ENCODE measurements at places on chromosomes 2 and 18.

- DNase-seq: no peak
These were observed 112.1 kb downstream of the NCKAP5 start for GRCh38 chr2:133456156-133456555.

DNA sequence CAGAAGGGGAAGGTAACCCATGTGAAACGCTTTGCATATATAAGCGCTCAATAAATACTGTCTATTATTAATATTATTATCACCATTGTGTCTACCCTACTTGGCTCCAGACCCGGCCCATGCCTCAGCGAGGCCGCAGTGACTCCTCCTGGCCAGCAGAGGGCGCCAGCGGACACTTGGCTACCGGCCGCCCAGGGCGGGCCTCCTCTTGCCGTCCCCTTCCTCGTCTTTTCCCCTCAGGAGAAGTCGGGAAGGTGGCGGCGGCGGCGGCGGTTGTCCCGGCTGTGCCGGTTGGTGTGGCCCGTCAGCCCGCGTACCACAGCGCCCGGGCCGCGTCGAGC lies at the start of gene AGFG1:
Gene AGFG1 (plus strand): TSS at position 233 of the 341 bp plus-strand sequence. CDS start 266 bp downstream, outside the sequence.
- no peak for DNase-seq

DNA sequence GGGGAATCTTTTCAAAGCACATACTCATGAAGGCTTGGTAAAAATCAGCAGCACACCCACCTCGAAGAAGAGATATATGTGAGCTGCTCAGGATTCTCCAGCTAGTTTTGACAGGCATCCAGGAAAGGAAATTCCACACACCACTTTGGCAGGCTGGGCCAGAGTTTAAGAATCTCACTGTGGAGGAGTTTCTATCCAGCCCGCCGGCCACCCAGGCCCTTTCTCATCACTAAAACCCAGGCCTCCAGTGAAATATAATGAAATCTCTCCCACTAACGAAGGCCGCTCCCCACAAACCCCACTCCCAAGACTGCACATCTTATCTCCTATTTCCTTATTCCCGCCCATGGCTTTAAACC lies 202.0 kb downstream of the GLI2 start:
- no peak for DNase-seq

DNA sequence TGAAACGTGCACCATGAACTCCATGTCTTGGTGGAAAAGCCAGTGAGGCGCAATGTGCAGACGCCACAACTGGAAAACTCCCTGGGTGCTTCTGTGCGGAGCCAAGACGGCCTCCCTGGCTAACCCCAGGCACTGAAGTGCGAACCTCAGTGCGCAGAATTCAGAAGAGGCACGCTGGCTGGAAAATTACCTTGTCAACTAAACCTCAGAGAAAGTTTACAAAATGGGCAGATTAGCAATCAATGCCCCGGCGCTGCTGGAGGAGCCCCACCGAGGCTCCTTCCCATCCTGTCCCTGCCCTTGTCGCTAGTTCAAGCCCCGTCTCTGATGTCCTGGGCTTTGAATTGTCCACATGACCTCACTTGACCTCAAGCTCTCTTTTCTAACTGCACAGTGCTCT lies 22.2 kb downstream of the SNORC start:
- no peak for DNase-seq

DNA sequence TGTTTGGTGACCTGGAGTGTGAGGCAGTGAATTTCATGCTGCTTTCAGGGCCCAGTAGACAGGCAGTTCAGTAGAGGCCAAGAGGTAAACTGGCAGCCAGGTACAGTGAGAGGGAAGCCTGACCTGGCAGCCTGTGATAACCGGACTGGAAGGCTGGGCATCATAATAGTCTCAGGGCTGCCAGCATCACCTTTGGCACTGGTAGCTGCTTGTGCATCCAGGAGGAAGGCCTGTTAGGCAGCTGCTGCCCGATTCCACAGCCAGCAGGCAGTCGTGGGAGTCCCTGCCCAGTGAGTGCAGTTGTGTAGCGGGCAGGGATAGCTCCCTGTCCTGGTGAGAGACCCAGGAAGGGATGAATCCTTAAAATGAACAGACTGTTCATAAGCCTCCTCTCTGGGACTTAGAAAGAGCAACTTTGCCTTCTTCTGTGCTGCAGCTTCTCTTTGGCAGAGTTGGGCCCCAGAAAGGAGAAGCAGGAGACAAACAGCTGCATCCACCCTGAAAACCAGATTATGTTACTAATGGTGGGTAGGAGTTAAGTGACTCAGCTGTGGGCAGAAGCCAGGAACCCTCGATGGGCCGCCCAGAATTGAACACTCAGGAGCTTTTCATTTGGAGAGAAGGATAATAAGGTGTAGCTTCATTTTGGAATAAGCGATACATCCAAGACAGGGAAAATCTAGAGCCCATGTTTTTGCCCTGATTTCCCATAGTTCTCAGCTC lies 8.1 kb upstream of the GPBAR1 start:
- no peak for DNase-seq

DNA sequence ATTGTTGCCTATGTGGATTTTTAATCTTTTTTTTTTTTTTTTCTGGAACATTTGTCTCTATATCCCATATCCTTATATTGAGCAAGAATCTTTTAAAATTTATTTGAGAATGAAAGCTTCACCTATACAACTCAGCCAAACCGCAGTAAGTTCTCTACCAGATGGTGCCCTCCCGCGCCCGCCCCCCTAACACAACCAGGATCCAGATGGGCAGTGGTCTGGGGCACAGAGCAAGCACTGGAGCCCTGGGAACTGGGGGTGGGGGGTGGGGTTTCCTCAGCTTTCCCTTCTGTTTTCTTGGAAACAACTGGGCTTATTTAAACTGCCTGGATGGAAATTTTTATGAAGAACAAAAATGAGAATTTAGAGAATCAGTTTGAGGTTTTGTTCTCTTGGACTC lies 74.6 kb downstream of the ACAA2 start:
- no peak for DNase-seq

GRCh38 chr2:106129150-106129549 lies 65.0 kb downstream of the UXS1 start:
- DNase-seq: no peak

DNA sequence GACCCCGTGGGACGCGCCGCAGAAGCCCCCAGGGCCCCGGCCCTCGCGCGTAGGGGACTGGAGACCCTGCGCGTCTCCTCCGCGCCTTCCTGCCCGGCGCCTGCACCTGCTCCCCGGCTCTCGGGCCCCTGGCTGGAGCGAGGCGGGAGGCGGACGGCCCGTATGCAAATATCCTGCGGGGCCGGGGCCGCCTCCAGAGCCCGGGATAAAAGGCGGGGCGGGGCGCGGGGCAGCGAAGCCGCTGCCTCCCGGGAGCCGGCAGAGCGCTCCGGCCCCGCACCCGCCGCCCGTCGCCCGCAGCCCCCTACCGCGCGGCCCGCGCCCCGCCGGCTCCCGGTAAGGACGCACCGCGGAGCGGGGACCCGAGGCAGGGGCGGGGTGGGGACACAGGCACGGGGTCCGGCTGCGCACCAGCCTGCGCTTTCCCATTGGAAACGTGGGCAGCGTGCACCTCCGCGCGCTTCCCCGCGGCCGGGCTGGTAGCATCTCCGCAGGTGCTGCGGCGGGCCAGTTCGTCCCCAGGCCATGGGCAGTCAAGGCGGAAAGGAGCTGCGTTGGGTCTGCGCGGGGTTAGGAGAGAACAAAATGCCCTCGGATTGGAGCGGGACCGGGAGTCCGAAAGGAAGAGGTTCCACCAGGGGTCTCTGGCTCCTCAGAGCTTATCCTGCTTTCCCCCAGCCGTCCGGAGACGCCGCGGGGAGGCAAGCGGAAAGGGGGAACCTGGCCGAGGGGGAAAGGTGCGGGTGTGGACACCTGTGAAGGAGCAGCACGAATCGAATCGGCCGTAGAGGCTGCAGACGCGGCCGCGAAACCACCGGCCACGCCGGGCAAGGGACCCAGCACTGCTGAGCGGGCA lies at the start of gene ATP6V1C2:
Gene ATP6V1C2 (plus strand): TSS at position 235 of the 856 bp plus-strand sequence. CDS start 1,220 bp downstream, outside the sequence.
- no peak for DNase-seq

DNA sequence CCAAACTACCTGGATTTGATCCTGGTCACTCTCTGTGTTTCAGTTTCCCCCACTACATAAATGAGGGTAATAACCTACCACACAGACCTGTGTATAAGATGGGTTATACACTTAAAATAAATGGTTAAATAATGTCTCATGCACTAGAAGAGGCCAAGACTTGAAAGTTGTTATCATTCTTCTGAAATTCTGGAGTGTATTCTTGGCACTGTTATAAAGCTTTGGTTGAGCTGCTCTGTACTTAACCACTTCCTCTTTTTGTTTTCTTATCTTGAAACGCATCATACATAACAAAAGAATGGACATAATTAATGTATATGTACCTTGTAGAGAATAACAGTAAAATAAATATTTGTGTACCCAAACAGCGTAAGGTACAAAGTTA lies 281.0 kb downstream of the AFF3 start:
- no peak for DNase-seq
